ENCODE measurements at places on chromosomes 13 and 19.

DNA sequence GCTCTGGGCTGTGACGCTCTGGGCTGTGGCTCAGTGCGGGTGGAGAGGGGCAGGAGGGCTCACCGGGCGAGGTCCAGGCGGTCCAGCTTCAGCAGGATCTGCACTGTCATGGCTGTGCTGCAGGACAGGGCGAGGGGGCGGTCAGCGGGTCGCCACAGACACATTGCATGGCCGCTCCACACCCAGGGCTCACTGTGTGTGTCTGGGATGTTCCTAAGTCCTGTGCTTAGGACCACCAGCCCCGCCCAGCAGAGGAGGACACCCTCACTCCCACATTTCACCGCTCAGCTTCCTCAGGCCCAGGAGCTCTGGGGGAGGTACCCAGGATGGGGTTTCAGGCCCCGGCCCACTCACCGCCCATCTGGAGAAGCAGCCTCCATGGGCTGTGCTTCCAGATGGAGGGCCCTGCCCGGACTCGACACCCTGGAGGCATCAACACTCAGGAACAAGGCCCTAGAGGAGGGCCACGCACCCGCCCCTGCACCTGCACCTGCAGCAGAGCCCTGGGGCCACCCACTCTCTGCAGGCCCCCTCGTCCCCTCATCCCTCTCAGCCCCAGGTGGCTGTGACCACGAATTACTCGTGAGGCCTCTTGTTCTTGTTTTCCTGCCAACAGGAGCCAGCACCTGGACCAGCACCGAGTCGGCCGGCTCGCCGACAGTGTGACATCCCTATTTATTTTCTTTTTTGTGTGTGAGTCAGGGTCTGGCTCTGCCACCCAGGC, 9.7 kb upstream of the CERS1 start:
- no peak for DNase-seq

- no peak for DNase-seq
Observed at GRCh38 chr13:93364166-93364565, 137.6 kb downstream of the GPC6 start.

DNA sequence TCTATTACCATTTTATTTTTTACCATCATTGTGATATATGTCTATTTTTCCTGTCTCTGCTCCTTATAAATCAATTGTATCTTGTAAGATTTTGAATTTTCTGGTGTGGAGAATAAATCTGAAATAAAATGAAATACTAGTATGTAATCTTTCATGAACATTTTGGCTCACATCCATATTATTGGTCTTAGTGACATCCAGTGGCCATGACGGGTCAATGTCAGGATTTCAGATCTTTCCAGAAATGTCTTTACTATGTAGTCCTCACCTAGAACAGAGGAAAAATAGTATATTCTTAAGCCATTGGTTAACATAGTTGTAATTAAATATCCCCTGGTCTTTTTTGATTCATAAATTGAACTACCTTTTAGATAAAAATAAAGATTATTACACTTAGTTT, 109.8 kb upstream of the GPC6 start:
- DNase-seq = no peak

DNA sequence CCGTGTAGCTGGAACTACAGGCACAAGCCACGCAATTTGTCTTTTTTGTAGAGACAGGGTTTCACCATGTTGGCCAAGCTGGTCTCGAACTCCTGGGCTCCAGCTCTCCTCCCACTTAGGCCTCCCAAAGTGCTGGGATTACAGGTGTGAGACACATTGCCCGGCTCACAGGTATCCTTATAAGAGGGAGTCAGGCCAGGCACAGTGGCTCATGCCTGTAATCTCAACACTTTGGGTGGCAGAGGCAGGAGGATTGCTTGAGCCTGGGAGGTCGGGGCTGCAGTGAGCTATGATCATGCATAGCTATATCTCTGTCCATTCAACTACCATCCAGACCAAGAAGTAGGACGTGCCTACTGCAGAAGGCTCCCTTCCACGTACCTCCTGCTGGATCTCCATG, 10.2 kb upstream of the IGLON5 start:
- DNase-seq = no peak

- DNase-seq = no peak
Observed at GRCh38 chr19:46193678-46194077, 35.9 kb upstream of the IGFL1 start.

GRCh38 chr19:1251330-1252220, 3.2 kb downstream of the MIDN start:
- peak; percentile 71 for DNase-seq

GRCh38 chr19:18710996-18711751, 27.7 kb downstream of the CRTC1 start:
- DNase-seq = no peak

All from CD8-positive, alpha-beta T cell (primary cell).